ENCODE measurements at places on chromosomes 7 and 10. TPM values are rescaled to one million over a fixed set of nuclear protein-coding genes. Genes with fewer than 3 reads are reported as not detected.

DNA sequence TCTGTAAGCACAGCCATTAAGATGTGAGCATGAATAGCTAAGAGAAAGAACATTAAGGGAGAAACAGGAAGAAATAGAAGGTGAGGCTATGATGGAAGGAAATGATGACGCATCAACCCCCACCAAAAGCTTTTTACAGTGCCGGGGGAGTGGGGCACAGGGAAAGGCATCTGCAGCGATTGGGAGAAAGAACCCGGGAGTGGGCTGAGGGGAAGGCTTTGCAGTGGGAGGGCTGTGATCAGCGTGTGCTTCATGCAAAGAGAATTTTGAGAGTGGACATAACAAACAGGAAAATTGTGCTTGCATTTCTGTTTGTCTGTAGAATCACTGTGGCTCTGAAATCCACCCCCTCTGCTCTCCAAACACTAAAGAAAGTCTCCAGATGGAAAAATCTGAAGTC is 250.8 kb downstream of the KCNMA1 start:
- no peak for DNase-seq

GRCh38 chr7:23383225-23383624 is 84.1 kb downstream of the MALSU1 start:
- DNase-seq = no peak

DNA sequence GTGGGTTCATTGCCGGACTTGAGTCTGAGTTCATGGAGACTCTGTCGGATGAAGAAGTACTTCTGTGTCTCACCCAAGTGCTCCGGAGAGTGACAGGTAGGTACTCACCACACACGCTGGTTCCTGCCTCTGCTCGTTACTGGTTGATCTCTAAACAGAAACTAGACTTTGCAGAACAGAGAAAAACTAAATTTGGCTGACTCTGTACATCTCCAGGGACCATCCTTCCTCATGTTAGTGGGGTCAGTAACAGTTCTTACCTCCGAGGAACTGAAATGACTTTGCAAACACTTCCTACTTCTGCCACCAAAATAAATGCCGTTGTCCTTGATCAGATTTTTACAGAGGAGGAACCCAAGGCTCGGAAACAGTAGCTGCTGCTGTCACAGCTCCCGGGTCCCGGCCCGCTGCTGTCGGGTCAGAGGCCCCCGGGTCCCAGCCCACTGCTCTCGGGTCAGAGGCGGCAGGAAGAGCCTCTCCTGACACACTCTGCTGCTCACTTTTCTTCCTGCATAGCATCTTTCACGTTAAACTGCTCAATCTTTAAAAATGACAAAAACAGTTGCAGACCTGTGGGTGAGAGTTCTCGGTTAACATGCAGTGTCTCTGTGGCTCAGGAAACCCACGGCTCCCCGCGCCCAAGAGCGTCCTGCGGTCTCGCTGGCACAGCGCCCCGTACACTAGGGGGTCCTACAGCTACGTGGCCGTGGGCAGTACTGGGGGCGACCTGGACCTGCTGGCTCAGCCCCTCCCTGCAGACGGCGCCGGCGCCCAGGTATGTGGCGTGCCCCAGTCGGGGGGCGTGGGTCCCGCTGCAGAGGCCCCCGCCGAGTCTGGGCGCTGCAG is 4.8 kb upstream of the MTG1 start:
- peak; percentile 81 for DNase-seq

Gene ANKRD1
- not detected for total RNA-seq

Measured in activated CD4-positive, alpha-beta T cell treated with anti-CD3 and anti-CD28 coated beads, Interleukin-2, amount 10 ng/mL, durations not matched to agents 24 days and 14 days (primary cell).